Fibroblast of the aortic adventitia (primary cell): ENCODE measurements at places on chromosomes 11 and 22. TPM values are rescaled to one million over a fixed set of nuclear protein-coding genes. Genes with fewer than 3 reads are reported as not detected.

The TSGA10IP gene
- not detected in 2 replicates for total RNA-seq

The ANO1 gene
- total RNA-seq: 0.36 TPM in 1 of 2 replicates, not detected in the other

The INS gene
- total RNA-seq: not detected in 2 replicates

The IFITM10 gene
- total RNA-seq: 2.2 and 5.9 TPM in 2 replicates

The SMIM35 gene
- not detected in 2 replicates for total RNA-seq

The WNT11 gene
- total RNA-seq: 1.2 TPM in 1 of 2 replicates, not detected in the other

The BLID gene
- 2.1 and 30.6 TPM in 2 replicates for total RNA-seq

The DMC1 gene
- 1.3 and 5.3 TPM in 2 replicates for total RNA-seq
